NCI-H2227 treated with DMSO at 0.1 percent for 48 hours (cell line): ENCODE measurements at places on chromosomes 4 and X.

DNA sequence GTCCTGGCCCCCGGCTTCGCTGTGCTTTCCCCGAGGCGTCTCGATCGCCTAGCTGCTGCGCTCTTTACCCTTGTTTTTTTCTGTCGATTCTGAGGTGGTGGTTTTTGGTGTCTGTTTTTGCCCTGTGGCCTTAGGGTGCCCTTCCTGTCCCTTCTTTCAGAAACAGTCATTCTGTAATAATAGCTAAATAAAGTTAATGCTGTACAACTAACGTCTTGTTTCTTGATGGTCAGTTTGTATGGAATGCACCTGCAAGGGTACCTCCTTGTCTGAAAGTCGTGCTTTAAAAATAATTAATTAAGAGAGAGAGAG, 686 bp downstream of the FIP1L1 start:
- DNase-seq, result no peak

DNA sequence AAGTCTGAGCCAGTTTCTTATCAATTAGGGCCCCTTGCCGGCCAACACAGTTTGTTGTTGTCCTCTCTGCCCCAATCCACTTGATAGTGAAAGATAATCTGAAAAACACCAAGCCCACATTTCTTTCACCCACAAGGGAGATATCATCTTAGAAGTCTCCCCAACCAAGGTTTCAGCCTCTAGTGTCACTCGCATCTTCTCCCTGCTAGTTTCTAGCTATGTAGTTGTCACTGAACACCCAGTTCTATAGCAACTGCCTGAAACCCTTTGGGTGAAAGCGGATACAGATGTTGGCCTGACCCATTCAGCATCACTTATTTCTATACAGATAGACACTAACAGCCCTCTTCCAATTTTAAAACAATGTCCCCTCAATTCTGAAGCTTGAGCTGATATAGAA, 116.3 kb downstream of the BMP15 start:
- no peak for DNase-seq

GRCh38 chr4:15542760-15543159, 73.1 kb downstream of the CC2D2A start:
- no peak for DNase-seq

- DNase-seq, result no peak
Measured at GRCh38 chrX:137654481-137654880, 88.6 kb downstream of the ZIC3 start.

GRCh38 chr4:36326476-36327029, 45.1 kb downstream of the DTHD1 start:
- no peak for DNase-seq

GRCh38 chrX:40022421-40022820, 75.3 kb downstream of the BCOR start:
- no peak for DNase-seq

DNA sequence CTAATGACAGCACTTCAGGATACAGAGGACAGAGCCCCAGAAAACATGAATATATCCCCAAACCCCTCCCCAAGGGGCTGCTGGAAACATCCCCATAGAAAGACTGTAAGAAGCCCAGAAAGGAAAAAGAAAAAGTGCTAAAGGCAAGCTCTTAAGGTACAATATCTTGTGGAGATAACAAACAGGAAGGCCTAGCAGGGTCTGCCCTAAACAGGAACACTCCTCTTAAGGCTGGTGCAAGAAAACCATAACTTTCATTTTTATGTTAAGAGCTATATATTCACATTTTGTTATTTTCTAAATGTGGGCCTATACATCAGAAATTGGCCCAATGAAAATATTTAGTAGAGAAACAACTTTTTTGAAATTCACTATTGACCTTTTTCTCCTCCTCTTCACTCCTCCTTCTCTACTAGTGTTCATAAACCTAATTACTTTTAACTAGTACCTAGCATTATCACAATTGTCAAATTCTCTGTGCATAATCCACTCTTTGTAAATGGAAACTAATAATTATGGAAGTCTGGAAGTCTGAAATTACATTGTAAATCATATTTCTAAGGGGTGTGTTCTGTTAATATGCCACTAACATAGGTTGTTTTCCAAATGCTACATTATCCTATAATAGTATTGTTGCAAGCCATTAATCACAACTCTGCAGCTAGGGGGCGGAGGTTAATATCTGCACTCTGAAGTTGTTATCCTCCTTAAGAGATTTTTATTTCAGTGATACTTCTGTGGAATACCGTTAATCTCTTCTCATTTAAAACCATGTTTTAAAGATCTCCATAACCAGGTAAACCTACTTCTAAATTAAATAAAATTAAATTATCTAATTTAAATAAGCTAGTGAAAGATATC, 59.8 kb downstream of the CASK start:
- DNase-seq, result no peak

- DNase-seq, result no peak
Measured at GRCh38 chr4:61882381-61882780, 682.3 kb downstream of the ADGRL3 start.

DNA sequence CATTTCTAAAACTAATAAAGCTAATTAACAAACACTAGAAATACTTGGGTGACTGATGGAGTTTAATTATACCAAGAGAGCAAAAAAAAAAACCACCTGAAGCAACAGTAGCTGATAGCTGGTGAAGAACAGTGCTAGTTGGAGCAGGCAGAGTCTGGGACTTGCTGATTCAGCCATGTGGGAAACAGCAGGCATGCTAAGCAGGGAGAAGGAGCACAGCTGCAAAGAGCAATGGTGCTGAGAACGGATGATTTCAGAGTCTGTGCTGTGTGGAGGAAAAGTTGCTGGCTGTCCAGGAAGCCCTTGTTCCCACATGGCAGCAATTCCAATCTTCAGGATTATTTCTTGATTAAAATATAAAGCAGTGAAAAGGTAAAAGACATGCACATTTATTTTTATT, 68.8 kb downstream of the NPY1R start:
- no peak for DNase-seq

DNA sequence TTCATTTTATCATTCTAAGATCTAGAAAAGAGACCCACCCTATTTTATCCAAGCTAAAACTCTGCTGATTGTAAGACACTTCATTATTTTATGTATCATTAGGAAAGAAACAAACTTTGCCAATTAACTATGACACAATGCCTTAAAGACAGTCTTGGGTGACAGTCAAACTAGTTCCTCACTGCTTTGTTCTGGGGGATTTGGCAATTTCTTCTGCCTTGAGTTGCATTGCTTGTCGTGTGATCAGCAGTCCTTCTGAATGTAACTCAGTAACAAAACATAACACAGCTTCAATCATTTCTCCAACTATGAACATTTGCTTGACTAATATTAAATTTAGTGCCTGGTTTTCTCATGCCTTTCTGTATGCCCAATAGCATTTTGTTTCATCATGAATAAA, 577.9 kb upstream of the DIPK2B start:
- DNase-seq, result no peak

- DNase-seq, result no peak
Measured at GRCh38 chr4:72067051-72067450, 35.3 kb downstream of the NPFFR2 start.
